Aorta (tissue), 5 donors: ENCODE measurements at places on chromosomes 7 and 10.

- DNase-seq: no peak
Measured at GRCh38 chr10:77837248-77837924, 89.2 kb downstream of the DLG5 start.

DNA sequence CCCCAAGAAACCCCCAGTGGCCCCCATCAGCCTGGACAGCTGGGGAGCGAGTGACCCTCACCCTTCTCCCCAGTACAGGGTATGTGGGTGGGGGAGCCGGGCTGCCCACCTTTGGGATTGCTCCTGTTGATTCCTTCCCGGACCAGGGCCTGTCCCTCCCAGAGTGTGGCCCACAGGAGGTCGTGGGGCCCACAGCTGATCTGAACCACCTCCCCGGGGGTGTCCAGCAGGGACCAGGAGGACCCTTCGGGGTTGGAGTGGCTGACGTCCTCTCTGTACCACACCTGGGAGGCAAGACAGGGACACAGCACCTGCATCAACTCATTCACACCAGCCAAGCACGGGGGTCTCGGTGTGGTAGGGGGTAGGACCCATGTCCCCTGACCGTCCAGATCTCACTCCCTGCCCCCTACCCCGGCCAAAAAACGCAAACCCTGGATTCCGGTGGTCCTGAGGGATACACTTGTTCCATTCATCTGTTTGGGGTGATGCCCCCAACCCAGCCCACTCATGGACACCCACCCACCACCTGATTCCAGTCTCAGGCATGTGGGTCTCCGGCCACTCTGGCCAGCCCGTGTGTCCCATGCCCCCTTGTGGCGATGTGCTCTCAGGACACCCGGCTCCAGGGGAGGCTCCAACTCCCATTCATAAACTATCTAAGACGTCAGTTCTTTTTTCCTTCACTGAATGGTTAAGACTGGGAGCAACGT lies 10.9 kb downstream of the TECPR1 start:
- peak; percentile 55 for DNase-seq

DNA sequence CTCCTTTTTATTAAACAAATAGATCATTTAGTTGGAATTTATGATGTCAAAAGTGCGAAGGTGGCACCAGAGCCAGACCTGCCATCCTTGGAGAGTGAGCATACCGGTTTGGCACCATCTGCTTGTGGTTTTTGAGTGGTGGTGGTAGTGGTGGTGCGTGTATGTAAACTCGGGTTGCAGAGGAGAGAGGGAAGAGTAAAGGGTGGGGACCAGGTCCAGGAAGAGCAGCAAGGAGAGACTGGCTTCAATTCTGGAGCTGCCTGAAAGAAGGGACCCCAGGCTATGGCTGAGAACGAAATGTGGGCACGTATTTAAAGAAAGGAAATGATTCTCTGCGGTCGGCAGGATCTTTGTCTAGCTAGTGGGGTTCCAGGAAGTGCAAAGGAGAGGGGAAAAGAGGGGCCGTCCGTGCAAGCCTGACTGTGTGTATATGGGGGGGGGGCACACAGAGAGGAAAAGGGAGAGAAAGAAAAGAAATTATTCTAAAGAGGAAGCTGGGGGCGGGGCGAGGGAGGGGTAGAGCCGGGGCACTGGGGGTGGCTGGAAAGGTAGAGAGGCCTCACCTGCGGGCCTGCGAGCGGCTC lies 448 bp upstream of the GOLGA7B start:
- no peak for DNase-seq

GRCh38 chr7:46534664-46535588 lies 613.9 kb upstream of the IGFBP3 start:
- DNase-seq: no peak

- DNase-seq: no peak
Measured at GRCh38 chr7:43616977-43617376, 34.1 kb downstream of the STK17A start.
